H9 (cell line): ENCODE measurements at places on chromosomes 3 and 15. TPM values are rescaled to one million over a fixed set of nuclear protein-coding genes. Genes with fewer than 3 reads are reported as not detected.

DNA sequence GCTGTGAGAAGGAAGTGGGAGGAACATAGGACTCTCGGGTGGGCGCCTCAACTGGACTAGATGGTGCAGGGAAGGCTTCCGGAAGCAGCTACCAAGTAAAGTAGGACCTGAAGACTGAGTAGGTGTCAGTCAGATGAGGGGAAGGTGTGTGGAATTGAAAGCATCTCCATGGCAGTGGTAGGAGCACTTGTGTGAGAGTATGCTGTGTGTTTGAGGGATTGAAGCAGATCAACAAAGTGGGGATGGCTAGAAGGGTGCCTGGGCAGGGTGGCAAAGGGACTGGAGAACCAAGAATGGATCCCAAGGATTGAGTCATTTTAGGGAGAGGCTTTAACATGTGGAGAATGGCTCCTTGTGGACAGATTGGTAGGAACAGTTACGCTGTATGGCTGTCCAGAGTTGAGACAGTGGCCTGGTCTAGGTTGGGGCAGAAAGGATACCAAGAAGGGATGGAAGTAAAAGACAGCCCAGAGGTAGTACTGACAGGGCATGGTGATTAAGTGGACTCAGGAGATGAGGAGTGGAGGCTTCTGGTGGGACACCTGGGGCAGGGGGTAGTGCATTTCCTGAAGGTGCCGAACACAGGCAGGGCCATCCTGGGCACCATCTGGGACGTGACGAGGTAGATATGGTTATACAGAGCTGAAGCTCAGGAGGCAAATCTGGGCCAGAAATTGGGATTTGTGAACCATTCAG lies 1.5 kb downstream of the UQCC5 start:
- no peak for DNase-seq

GRCh38 chr3:48708481-48708889 lies 8.5 kb downstream of the IP6K2 start:
- no peak for DNase-seq

The MESD gene
- total RNA-seq = 29.1 and 30.1 TPM in 2 replicates

The SLC2A2 gene
- not detected in 2 replicates for total RNA-seq
